RCC 7860 (cell line): ENCODE measurements at places on chromosomes 2 and 18.

- no peak for DNase-seq
These were observed 1.8 kb downstream of the GLS start for GRCh38 chr2:190882411-190882766.

GRCh38 chr2:240739797-240740196 is 48.1 kb downstream of the AQP12A start:
- no peak for DNase-seq

GRCh38 chr2:181104512-181105115 is 124.2 kb downstream of the UBE2E3 start:
- peak; percentile 32 for DNase-seq

- no peak for DNase-seq
These were observed 7.8 kb downstream of the CYP20A1 start for GRCh38 chr2:203246646-203247045.

- DNase-seq = no peak
These were observed 78.1 kb upstream of the YWHAQ start for GRCh38 chr2:9708683-9709538.

GRCh38 chr2:188314314-188315054 is 22.8 kb downstream of the GULP1 start:
- peak; percentile 85 for DNase-seq

DNA sequence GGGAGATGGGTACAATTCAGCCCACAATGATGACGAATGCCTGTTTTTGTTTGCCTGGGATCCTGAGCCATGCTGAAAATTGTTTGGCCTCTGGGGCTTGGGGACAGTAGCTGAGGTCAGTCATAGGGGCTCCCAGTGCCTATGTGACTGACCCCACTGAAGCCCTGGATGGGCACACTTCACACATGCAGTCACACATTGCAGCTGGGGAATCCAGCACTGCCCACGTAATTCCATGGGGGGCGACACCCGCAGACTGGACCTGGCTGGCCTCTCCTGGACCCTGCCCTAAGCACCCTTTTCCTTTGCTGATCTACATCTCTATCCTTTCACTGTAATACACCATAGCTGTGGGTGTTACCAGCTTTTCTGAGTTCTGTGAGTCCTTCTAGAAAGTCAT is 295.2 kb upstream of the HS6ST1 start:
- DNase-seq = no peak

DNA sequence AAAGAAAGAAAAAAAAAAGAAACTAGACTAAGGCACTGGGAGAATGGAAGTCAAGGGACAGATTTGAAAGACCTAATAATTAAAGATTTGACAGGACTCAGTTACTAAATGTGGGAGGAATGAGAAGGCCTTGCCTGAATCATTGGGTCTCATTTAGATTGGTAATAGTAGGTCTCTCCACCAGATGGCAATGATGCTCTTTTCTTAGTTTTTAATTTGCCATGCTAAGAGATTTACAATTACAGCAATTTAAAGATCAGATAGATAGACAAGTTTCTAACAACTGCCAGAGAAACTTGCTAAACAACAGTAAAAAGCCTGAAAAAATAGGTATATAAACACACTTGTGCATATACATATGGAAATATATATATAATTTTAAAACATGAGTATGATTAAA is 153.0 kb downstream of the TMEM247 start:
- DNase-seq = peak; percentile 62

DNA sequence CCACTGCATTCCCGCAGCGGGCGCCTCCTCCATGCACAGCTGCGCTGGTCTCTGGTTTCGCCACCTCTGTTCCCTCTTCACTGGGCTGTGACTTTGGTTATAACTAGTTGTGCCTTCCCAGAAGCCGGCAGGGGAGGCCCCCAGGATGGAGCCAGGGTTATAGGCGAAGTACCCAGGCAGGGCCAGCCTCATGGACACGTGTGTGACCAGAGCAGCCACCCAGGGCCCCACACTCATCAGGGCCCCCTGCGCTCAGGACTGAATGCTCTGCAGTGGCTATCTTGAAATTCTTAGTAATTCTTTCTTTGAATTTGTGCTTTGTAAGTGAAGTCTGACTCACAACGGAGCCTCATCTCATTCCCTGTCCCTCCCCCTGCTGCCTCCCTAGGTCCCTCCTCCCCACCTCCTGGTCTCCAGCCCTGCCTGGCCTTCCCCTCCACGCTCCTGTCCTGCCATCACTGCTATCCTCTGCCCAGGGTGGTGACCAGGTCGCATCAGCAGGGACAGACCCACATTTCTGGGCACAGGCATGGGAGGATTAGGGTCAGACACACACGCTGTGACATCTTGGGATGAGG is 38.1 kb upstream of the LBH start:
- DNase-seq = no peak

DNA sequence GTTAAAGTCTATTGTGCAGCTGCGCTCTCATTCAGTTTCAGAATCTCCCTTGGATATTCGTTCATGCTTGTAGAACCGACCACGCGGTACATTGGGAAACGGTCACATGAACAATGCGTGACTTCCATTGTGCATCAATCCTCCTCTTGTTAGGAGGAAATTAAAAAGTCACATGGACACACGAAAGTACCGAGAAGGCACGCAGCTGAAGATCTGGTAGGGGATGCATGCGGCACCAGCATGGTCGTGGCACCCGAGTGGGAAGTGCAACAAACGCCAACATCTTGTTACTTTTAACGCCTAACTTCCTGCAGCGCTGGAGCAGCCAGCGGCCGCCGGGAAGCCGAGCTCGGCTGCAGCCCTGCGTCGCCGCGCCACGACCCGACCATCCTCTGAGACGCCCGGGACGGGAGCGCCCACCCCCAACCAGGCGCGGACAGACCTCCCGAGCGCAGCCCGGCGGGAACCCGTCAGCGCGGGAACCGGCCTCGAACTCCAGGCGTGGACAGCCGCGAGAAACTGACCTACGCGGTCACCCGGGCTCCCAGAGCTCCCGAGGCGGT is 412 bp downstream of the OSBPL1A start:
- no peak for DNase-seq

- DNase-seq = no peak
These were observed at the start of gene MTA3 for GRCh38 chr2:42568401-42569115. Gene MTA3 (plus strand): TSS chr2:42568632. CDS start chr2:42568746, 114 bp downstream.

DNA sequence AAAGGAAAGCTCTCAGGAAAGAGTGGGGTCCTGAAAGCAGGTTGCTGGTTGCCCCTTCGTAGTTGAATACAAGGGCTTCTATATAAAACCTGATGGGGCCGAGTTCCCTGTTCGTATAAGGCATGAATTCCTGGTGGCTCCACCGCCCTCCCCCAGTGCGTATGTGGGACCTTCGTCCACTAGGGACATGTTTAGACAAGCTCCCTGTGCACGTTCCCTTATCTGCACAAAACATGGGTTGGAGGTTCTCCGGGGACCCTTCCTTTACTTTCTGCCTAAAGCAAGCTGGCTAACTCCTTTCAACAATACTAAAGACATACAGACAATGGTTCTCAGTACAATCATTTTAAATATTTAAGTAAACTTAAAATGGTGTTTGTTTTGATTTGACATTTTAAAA is 8.0 kb downstream of the CLUL1 start:
- no peak for DNase-seq

GRCh38 chr2:16031058-16031847 is 90.9 kb downstream of the MYCN start:
- no peak for DNase-seq

- peak; percentile 79 for DNase-seq
These were observed 30.0 kb upstream of the MBP start for GRCh38 chr18:77162580-77162979.

DNA sequence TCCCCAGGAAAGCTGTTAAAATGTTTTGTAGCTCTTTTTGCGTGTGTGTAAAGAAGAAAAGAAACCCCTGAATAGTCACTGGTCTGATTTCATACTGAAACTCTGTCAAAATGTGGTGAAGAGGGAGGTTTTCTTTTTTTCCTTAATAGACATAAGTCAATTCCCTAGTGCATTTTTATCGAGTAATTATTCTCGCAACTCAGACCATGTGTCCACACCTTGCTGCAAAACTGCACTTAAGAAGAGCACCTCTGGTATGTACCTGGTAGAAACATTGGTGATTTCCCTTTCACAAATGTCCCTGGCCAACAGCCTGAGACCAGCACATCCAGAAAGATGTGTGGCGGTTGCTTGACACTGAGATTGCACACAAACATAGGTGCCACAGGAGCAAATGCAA is 159.9 kb downstream of the ZNF521 start:
- DNase-seq = no peak

- no peak for DNase-seq
These were observed 197.3 kb downstream of the DCC start for GRCh38 chr18:52537261-52537660.

DNA sequence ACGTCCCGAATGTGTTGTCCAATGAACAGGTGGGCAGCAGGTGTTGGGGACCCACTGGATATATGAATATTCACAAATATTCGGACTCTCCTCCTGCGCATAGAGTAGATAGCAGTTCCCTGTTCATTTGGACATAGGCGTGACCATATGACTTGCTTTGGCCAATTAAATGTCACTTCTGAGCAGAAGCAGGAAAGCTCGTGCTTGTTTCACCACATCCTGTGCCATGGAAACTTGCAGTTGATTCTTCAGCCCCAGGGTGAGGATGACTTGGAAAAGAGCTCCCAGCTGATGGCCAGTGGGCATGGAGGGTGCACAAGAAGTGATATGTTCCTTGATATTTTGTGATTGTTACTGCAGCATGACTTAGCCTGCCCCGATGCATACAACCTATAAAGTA is 52.6 kb downstream of the PTPRM start:
- DNase-seq = peak; percentile 45

- no peak for DNase-seq
These were observed 136.6 kb upstream of the ALKAL2 start for GRCh38 chr2:424306-425171.

DNA sequence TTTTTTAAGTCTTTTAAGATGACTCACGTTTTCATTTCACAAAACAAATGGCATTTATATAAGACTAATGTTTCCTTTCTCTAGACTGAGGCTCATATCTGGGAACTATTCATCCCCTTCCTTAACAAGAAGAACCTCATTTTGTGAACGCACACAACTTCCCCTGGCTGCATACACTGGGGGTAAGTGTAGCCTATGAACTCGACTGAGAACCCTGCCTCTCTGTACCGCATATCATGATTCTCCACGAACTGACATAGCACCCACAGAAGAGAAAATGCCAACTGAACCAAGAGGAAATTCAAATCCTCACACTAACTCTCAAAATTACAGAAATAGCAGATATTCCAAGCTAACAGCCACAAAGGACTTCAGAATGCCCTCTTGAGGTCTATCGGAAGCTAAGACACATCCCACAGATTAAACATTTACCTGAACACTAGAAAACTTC is 236.7 kb downstream of the TCF4 start:
- DNase-seq = no peak

DNA sequence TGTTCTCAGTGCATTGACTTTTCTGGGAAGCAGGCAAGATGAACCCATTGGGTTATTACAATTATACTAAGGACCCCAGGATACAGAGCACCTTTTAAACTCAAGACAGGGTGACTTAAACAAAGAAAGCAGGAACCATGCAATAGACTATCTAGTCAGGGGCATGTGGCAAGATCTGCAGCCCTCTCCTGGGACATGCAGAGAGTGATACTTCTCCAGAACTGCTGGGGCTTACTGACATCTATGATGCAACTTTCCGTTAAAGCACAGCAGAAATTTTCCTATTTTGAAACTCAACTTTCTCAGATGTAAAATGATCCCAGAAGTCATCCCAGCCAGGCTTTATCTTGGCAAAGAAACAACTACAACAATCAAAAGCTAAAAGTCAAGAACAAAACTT is 162.2 kb upstream of the HNMT start:
- DNase-seq = no peak

DNA sequence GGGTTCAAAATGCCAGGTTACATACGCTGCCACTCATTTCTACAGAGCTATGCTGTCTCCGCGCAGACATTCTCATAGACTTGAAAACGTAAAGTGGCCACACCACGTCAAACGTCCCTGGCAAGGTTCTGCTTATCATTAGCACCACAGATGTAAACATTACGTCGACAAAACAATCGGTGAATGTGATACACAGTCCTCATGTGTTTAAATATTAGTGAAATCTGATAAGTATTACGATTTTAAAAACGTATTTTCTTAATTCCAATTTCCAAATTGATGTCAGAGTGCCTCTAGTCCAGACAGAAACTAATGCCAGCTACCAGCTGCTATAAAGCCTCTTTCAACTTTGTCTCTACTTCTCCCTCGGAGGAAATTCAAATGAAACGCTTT is 1.2 kb downstream of the STK17B start:
- peak; percentile 27 for DNase-seq

DNA sequence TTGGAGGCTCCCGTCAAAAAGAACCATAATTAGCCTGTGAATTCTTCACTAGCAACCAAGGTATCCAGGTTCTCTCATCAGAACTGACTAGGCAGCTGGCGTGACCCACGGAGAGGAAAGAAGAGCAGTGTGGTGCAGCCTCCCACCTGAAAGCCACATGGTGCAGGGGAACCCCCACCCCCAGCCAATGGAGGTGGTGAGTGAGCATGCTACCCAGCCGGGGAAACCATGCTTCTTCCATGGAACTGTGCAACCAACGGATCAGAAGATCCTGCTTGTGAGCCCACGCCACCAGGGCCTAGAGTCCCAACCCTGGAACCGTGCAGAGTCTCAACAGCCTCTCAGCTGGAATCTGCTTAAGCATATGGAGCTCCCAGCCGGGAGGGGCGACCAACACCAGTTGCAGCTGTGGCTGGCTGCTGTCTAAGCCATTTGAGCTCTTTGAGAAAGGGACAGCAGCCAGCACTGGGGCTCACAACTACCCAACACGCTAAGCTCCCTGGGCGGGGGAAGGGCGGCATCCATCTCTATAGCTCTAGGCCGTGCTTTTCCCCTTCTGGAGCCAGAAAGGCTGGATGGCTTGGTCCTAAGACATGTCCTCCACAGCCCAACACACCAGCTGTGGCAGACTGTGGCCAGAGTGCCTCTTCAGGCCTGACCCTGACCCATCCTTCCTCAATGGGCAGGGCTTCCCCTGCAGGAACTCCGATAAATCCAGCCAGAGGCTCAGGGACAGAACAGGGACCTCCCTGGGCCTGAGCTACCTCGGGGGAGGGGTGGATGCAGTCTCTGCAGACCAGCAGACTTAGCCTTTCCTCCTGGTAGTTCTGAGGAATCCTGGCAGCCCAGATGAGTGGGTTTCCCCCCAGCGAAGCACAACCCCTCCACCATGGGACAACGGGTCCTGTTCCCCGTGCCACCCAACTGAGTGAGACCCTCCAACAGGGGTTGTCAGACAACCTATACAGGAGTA is 151.4 kb upstream of the NXPH2 start:
- no peak for DNase-seq

GRCh38 chr2:240797500-240797895 is 22.5 kb downstream of the KIF1A start:
- no peak for DNase-seq

DNA sequence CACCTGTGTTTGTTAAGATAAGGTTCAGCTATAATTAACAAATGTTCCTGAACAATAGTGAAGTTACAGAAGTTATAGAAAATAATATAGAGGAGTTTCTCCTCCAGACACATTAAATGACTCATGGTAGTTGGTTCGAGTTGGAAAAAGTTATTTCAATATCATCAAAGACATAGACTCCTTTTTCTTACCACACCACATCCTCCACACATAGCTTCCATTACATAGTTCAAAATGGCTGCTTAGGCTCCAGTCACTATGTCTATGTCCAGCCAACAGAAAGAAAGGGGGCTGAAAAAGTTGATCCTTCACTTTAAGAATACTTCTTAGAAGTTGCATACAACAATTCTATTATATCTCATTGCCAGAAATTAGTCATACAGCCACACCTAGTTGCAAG is 50.7 kb downstream of the DYNAP start:
- no peak for DNase-seq

- no peak for DNase-seq
These were observed 208.1 kb downstream of the SLC4A3 start for GRCh38 chr2:219835493-219835892.

GRCh38 chr2:105764059-105764458 is 19.3 kb downstream of the NCK2 start:
- DNase-seq = no peak
